ENCODE measurements at places on chromosomes 13 and 19.

- no peak for DNase-seq
Measured at GRCh38 chr19:1125601-1126467, 22.0 kb downstream of the GPX4 start.

DNA sequence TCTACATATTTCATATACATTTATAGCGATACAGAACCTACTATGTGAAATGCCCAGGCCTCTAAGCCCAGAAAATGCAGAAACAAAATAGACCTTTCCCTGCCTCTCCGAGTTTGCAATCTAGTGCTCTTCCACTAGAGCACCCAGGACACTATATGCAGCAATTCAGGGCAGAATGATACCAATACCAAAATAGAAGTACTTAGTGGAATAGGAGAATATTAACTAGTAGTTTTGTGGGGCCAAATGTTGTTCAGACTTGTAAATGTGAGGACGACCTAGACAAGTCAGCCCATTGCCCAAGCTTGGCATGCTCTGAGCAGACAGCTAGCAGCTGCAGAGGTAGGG lies 35.8 kb upstream of the FLT1 start:
- no peak for DNase-seq

DNA sequence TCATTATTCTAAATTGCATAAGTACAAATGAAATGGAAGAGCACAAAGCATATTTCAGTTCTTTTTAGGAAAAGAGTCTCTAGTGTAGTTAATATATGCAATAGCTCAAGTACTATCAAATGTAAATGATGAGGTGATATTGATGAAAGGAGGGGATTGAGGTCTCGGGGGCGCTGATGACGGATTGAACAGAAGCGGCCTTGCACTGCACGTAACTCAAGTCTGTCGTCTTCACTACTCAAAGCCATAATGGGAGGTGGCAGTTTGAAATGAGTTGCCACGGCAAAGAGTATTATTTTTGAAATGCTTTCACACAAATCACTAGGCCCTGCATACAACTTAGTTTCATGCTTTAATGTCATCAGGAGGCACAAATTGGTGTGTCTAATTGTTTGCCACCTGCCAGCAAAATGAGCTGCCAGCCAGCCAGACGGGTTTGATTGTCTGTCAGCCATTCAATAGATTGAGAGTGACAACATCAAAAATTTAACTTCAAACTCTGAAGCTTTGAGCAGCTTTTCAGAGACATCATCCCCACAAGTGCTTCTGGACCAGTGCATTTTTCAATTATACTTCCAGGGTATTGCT lies 256.6 kb downstream of the NBEA start:
- DNase-seq, result no peak

DNA sequence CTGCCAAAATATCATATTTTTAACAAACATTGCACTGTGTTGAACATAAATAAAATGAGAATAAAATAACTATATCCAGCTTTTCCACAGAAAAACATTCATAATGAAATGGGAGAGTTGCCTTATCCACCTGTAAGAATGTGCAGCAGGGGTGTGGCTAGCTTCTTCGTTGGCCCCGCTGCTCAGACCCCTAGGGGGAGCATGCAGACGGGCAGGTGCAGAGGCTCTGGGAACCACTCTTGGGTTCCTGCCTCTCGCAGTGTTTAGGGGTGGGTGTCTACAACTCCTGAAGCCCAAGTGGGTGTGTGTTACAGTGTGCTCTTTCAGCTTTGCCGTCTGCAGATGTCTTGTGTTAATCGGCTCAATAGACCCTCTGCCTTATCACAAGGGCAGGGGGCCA lies 121.7 kb downstream of the SLITRK5 start:
- DNase-seq, result no peak

DNA sequence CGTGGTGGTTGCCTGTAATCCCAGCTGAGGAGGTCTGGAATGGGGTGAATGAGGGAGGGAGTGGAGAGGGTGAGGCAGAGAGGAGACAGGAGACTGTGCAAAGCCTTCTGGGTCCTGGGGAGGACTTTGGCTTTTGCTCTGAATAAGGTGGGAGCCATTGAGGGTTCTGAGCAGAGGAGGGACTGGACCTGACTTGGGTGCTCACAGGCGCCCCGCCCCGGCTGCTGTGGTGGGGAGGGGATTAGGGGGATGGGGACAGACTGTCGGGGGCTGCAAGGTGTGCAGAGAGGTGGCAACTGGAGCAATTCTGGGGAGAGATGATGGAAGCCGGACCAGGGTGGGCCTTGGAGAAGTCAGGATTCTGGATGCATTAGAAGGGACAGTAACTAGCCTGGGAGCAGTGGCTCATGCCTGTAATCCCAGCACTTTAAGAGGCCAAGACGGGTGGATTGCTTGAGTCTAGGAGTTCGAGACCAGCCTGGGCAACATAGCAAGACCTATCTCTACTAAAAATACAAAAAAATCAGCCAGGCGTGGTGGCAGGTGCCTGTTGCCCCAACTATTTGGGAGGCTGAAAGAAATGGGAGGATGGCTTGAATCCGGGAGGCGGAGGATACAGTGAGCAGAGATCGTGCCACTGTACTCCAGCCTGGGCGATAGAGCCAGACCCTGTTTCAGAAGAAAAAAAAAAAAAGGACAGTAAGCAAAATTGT lies 16.1 kb upstream of the NANOS3 start:
- DNase-seq, result no peak
